ENCODE measurements at places on chromosomes 13 and 19.

GRCh38 chr19:58183817-58184215, 955 bp downstream of the ZNF274 start:
- no peak for DNase-seq

GRCh38 chr19:1468821-1469254, 10.2 kb downstream of the C19orf25 start:
- DNase-seq = no peak

DNA sequence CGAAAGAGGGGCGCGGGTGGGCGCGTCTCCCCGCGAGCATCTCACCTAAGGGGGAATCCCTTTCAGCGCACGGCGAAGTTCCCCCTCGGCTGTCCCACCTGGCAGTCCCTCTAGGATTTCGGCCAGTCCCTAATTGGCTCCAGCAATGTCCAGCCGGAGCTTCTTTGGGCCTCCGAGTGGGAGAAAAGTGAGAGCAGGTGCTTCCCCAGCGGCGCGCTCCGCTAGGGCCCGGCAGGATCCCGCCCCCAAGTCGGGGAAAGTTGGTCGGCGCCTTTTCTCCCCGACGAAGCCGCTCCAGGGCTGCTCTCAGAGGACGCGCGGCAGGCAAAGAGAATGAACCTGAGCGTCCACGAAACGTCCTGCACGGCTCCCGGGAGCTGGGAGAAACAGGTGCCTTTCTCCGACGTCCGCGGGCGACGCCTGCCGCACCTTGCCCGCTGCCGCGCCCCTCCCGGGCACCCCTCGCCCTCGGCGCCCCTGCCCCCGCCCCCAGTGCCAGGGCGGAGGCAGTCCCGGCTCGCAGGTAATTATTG, 366 bp upstream of the KL start:
- no peak for DNase-seq

DNA sequence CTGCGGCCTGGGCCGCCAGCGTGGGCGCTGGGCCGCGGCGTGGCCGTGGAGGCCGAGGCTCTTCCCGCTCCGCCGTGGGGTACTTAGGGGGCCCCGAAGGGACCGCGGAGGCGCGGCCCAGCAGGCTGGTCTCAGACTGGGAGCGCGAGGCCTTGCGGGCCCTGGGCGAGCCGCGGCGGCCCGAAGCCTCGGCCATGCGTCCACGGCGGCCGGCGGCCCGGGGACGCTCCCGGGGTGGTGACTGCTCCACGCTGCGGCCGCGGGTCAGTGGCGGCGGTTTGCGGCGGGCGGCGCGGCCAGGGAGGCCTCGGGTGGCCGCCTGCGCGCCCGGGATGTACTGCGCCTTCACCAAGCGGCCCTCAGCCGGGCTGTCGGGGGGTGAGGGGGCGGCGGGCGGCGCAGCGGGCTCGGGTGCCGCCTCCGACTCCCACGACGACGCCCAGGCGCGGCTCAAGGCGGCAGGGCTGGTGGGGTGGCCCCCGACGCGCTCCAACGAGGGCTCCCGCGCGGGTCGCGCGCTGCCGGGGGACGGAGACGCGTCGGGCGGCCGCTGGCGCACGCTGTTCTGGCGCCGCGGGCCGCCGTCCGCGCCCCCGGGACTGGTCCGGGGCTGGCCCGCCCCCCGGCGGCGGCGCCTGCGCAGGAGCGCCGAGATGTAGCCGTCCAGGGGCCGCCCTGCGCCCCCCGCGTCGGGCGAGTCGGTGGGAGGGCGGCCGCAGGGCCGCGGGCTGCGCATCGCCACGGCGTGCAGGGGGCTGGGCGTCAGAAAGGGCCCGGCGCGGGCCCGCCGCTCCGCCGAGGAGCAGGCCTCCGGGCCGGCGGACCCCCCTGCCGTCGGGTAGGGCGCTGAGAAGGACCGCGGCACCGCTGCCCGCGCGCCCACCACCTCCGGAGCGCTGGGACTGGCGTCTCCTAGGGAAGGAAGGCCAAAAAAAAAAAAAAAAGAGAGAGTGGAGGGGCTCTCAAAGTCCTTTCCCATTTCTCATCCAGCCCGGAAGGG, 11.7 kb downstream of the DACT3 start:
- no peak for DNase-seq

DNA sequence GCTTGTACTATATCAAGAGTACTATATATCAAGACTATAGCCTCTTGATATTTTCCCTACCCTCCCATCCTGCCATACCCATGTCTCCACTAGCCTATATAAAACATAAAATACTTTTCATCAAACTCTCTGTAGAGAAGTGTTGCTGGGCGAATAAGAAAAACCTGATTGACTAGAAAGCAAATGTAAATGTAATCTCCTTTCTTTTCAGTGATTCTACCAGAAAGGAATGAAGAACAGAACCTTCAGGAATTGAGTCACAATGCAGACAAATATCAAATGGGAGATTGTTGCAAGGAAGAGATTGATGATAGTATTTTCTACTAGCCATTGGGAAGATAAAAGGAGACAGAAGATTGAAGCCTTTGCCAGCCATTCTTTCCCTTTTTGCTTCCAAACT, 89.2 kb downstream of the KCNRG start:
- DNase-seq = no peak

- DNase-seq = no peak
Observed at GRCh38 chr13:91470084-91470621, 71.7 kb downstream of the GPC5 start.
